Activated CD4-positive, alpha-beta T cell treated with anti-CD3 and anti-CD28 coated beads, Interleukin-2, amount 50 U/mL, for 1 hour (primary cell): ENCODE measurements at places on chromosomes 12 and 14.
A peak's percentile ranks its signal among the peaks of the same experiment; 100 is the strongest.

- peak; percentile 8 for DNase-seq
Measured at GRCh38 chr12:62813031-62813829, 121.7 kb downstream of the PPM1H start.

GRCh38 chr12:124730455-124730932 is 133.2 kb downstream of the SCARB1 start:
- DNase-seq: no peak

- DNase-seq: no peak
Measured at GRCh38 chr12:92226071-92226661, 80.5 kb upstream of the BTG1 start.

- no peak for DNase-seq
Measured at GRCh38 chr12:92208613-92209121, 63.0 kb upstream of the BTG1 start.

- no peak for DNase-seq
Measured at GRCh38 chr12:30796891-30797371, 42.2 kb upstream of the CAPRIN2 start.

GRCh38 chr12:80293759-80294158 is 150.3 kb upstream of the PTPRQ start:
- DNase-seq: no peak
